Frontal cortex (tissue), 4 donors: ENCODE measurements at places on chromosomes 1 and 21. TPM values are rescaled to one million over a fixed set of nuclear protein-coding genes. Genes with fewer than 3 reads are reported as not detected.

DNA sequence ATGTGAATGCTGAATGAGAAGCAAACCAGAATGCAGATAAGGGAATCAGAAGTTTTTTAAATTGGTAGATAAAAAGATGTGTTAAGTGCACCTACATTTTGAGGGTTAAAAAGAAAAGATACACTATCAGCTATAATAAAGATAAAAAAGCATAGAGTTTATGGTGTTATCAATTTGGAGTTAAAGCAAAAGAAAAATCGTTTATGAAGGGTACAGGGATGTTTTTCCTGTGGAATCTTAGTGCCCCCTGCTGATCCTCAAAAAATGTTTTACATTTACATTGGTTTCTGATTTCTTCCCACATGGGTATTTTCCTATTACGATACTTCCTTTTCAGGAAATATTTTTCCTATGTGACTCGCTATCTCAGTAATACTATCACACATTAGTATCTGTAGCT is 293.5 kb downstream of the MRPL39 start:
- no peak for DNase-seq

DNA sequence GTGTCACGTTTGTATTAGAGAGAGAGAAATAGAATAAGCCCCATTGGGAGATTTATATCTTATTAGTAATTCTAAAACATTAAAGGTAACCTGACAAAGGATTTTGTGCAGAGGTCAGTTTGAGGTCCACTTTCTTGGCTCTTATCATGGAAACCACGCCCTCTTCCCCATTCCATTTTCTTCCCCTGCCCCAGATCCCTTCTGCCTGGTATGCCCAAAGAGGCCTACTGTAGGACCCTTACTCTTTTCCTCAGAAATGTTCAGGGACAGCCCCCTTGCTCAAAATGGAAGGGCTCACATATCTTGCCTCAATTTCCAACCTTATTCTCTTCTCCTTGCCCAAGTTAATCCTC is 9.6 kb downstream of the CCDC185 start:
- no peak for DNase-seq

GRCh38 chr1:111656086-111657017 is 36.8 kb downstream of the RAP1A start:
- DNase-seq, result peak; percentile 22

DNA sequence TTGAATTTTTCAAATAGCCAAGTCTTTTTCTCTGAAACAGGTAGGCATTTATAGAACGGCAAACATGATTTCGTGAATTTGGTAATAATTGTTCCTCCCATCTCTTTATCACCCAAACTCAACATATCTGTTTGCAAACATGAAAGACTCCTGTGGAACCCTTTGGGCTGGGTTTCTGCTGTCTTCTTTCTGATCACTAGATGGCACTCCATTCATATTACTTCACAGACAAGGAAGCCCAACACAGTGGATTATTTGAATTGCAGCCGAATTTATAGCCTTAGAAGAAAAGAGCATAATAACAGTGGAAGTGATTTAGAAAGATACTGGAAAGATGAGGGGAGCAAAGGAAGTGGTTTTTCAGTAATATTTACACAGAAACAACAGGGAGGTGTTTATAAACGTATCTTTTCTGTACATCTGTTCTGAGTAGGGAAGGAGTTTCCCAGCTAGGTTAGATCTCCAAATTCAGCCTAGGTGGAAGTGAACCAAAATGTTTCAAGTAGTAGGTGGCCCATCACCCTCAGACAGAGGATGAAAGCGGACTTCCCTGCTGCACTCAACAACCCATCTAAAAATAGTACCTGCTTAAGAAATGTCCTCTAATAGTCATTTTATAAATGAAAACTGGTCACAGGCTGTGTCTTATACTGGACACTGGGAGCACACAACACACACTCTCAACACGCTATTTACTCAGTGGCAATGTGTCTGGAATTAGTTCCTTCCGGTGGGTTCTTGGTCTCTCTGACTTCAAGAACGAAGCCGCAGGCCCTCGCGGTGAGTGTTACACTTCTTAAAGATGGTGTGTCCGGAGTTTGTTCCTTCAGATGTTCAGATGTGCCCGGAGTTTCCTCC is 67.6 kb downstream of the MAP3K21 start:
- DNase-seq, result no peak

- no peak for DNase-seq
These were observed 45.5 kb downstream of the ATP5PF start for GRCh38 chr21:25689226-25689625.

DNA sequence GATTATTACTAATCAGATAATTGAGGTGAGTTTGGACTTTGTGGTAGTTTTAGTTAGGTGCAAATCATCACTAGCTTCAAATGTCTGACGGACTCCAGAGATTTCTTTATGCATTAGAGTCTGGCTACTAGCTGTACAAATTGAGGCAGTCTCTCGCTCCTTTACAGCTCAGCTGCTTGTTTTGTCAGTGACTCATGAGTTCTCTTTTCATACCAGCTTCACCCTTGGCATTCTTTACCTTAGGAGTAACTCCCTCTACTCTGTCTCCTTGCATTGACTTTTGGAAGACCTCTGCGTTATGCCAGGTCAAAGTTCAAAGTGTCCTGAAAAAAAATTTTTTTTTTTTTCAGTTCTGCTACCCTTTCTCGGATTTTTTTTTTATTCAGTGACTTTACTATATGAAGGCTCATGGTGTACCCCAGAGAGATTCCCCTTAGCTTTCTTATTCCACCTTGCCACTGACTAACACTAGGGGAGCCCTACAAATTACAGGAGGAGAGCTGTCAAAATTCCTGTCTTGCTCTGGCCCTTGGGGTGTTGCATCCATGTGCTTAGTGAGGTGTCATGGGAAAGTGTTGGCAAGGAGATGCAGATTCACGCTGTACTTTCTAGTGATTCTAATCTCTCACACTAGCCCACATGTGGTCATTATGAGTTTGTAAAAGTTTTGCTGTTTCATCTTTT is 576.6 kb downstream of the ADGRL2 start:
- DNase-seq, result no peak

Gene FAM177B
- total RNA-seq, result not detected

Gene CLDN17
- total RNA-seq, result not detected

Gene TEDDM1
- not detected for total RNA-seq

Gene SLC9C2
- 3.7 TPM for total RNA-seq

Gene GPR3
- total RNA-seq, result 0.41 TPM

Gene BEST4
- 0.41 TPM for total RNA-seq

Gene MAN1A2
- 129 TPM for total RNA-seq

Gene FRRS1
- total RNA-seq, result 2.4 TPM
